ENCODE measurements at places on chromosomes 12 and 14.

DNA sequence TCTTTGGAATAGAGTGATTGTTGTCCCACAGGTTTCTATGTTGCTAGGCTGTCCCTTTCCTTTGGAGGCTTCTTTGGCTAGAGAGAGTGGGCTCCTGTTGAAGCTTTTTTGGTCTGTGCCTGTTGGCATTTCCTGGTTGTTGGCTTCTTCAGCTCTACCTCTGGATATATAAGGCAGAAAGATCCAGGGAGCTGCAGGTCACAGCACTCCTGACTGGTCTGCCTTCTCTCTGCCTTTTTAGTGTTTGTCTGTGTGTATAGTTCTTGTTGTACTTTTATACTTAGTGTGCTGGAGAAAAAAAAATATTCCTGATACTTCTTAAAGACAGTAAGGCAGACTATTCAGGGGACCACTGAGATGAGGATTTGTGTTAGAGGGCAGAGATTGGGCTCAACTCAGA, 202.7 kb downstream of the FBXL14 start:
- DNase-seq: no peak

- no peak for DNase-seq
Observed at GRCh38 chr12:128930606-128931005, 77.3 kb downstream of the GLT1D1 start.

- DNase-seq: no peak
Observed at GRCh38 chr12:43797561-43798217, 8.4 kb downstream of the TWF1 start.

DNA sequence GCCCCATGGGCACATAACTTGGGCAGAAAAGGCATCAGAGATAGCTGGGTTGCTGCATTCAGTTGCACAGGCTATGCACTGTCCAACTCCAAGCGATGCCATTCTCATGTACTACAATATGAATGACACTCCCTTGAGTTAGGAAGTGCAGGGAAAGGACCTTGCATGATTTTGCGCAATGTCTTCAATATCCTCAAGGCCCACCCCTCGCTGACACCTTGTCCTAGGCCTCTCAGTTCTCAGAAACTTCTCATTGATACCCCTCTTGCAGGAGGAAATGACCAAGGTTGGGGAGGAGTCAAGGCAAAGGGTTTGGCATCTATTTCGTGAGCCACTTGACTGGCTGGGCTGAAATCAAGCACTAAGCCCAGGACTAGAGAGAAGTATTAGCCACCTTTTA, 70.4 kb downstream of the ARL6IP4 start:
- DNase-seq: no peak

GRCh38 chr14:66081594-66082376, 404.4 kb upstream of the CCDC196 start:
- DNase-seq: peak; percentile 36

GRCh38 chr12:56572288-56572687, 50.7 kb downstream of the RBMS2 start:
- DNase-seq: no peak

DNA sequence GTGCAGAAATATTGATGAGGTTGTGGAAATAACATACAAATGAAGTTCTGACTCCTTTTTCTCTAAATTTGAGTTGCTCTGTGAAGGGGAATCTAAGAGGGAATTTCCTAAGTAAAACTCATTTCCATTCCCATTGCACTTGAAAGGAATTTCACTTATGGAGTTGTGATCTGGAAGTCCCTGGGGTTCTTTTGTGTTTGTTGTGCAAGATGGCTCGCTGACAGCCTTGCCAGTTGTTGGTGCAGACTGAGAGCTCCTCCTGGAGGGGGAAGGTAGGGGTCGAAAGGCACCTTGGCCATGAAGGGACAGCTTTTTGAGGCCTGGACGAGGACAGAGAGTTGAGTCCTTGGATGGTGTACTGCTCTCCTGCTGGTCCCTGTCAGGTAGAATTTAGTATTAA, 72.0 kb downstream of the C12orf56 start:
- DNase-seq: peak; percentile 60

DNA sequence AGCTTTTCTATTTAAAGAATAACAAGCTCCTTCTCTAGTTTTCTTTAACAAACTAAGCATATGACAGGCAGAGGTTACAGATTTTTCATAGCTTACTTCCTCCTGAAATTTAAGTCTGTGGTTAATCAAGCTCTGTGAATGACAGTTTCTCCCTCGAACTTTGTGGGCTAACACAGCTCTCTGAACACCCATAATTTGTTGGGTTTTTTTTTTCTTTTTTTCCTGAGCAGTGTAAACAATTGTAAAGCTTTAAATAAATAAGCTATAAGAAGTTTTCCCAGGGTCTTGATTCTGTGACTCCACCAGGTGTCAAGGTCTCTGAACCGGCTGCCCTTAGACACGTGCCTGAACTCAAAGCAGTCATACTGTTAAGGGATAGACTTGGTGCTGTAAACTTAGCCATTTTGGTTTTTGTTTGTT, 128.1 kb upstream of the AMIGO2 start:
- DNase-seq: no peak

DNA sequence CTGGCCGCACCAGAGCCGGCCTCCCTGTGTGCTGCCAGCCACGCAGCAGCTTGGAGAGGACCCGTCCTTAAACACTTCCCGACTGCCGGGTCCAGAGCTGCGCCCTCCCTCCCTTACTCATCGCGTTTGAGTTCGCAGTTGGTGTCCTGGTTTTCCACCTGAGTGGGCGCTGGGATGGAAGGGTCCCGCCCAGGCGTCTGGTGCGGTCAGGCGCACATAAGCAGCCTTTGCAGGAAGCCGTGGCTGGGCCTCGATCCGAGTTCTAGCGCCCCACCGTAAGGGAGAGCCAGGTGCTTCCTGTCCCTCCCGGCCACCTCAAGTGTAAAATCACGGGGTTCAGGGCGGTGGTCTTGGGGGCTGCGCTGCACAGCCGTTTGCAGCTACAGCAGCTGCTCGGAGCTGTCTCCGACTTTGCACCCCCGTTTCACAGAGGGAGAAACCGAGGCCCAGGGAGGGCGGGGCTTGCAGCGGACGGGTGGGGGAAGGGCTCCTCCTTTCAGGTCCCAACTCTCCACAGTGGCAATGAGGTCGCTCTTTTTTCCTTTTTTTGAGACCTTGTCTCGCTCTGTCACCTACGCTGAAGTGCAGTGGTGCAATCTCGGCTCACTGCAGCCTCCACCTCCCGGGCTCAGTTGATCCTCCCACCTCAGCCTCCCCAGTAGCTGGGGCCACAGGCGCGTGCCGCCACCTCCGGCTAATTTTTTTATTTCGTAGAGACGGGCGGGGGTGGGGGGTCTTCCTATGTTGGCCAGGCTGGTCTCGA, 51.3 kb downstream of the LRCOL1 start:
- no peak for DNase-seq

DNA sequence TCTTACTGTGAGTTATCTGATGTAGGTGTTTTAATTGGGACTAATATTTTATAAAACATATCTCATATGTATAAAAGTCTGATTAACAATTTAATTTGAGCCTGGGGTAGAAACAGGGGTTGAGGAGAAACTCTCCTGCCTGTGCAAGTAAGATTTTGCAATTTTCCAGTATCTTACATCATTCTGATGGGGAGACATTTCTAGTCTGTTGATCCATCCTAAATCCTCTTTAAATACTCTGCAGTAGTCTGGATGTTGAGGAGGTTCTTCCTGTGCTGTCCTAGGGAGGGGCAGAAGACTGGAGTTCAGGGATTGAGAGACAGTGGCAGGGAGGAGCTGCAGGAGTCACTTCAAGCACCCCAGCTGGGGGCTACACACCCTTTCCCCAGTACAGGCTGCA, 287.8 kb downstream of the ADGRD1 start:
- no peak for DNase-seq

GRCh38 chr12:57740656-57741412, 2.3 kb upstream of the AGAP2 start:
- DNase-seq: no peak

DNA sequence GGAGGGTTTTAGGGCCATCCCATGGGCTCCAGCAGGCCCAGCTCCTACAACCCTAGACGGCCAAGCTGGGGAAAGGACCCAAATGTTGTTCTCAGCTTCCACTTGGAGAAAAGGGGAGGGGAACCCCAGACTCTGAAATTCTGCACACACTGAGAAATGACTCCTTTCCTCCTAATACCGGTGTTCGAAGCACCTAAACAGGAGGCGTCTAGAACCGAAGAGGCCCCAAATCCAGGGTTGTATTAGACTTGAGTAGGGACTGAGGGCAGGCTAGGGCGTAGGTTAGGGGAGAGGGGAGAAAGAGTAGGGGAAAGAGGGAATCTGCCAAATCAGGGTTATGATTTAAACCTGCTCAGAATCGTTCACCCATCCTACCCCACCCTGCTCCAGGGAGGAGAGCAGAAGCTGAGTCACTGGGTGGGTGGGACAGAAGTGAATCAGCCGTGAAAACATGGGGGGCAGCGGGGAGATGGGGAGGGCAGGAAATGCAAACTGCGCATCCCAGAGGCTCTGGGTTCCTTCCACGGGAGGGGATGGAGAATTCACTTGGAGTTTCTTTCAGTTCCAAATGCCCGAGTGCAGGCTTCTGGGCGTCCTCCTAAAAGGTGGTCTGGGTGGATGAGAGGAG, 1.0 kb downstream of the IGFBP6 start:
- DNase-seq: peak; percentile 80

- peak; percentile 25 for DNase-seq
Observed at GRCh38 chr12:14454098-14454907, 88.8 kb downstream of the ATF7IP start.
